Calu3 (cell line): ENCODE measurements at places on chromosomes 5 and 9.

DNA sequence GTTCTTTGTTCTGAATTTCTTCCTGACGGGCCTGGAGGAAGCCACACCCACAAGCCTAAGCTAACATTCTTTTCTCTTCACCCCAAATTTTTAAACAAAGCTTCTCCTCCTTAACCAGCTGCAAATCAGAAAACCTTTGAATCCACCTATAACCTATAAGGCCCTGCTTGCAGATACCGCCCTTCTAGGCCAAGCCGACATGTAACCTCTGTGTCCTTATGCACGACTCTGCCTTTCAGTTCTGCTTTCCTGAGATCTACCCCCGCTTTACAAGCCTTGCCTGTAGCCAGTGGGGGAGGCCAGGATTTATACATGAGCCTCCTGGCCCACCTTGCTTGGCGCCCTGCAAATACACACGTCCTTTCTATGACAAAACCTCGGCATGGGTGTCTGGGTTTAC is 19.3 kb downstream of the BRD9 start:
- no peak overlapping the region for H3K27ac ChIP-seq
- H3K36me3 ChIP-seq: peaks cover 61% of the 10 kb centered on the region
- H3K27me3 ChIP-seq: no peaks in the 10 kb centered on the region
- no peak overlapping the region for H3K4me3 ChIP-seq
- H3K4me1 ChIP-seq: no peaks in the 10 kb centered on the region
- DNase-seq: no peak

DNA sequence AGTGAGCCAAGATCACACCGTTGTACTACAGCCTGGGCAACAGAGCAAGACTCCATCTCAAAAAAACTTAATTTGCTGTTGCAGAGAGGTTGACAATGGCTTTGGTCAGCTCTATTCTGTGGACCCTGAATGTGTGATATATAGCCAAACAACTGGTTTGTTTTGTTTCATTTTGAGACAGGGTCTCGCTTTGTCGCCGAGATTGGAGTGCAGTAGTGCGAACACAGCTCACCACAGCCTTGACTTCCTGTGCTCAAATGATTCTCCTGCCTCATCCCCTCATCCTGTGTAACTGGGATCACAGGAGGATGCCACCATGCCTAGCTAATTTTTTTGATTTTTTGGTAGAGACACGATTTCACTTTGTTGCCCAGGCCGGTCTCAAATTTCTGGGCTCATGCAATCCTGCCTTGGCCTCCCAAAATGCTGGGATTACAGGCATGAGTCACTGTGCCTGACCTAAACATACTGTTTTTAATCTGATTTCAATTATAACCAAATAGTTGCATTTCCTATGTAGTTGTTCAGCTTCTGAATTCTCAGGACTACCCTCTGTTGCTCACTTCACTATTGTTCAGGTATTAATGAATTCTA is 9.8 kb downstream of the RNF183 start:
- H3K27ac ChIP-seq: no peak overlapping the region
- no peak overlapping the region for H3K4me3 ChIP-seq
- H3K36me3 ChIP-seq: no peaks in the 10 kb centered on the region
- no peak for DNase-seq
- peaks cover 2% of the 10 kb centered on the region for H3K27me3 ChIP-seq

- no peak for DNase-seq
- H3K36me3 ChIP-seq: peaks cover 2% of the 10 kb centered on the region
- H3K4me1 ChIP-seq: peaks cover 4% of the 10 kb centered on the region
These were observed 5.5 kb upstream of the SPATA6L start for GRCh38 chr9:4671737-4672136.

DNA sequence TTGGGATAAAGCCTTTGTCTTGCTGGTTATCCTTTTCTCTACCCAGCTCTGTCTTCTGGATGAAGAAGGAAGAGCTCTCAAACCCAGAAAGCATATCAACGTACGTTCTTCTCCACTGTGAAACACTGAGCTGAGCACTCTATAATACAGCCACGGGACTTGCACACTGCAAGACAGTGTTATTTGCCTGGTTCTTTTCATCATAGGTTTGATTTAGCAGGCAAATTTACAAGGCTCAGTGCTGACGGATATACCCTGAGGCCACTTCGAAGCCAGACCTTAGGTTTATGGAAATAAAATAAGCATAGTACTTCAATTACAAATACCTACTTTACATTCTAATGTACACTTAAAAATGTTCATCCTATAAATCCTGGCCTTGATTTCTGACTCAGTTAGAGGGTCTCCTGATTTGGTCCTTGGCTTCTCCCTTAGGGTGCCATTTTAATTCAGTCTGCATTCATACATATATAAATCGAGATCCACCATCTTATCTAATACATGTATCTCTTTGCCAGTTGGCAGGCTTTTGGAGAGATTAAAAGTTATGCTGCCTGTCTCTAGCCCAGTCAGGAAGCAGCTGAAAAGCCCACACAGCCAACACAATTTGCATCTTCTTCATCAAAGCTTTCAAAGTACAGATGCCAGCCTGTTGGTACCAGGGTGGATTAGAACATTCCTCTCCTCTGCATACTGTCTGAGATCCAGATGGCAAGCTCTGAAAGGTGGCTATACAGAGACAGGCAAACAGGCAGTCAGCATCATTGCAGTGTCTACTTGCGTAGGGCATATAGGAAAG is 194.4 kb downstream of the DEPDC1B start:
- H3K27me3 ChIP-seq: peaks cover 7% of the 10 kb centered on the region
- no peak overlapping the region for H3K27ac ChIP-seq
- no peak for DNase-seq
- H3K4me3 ChIP-seq: no peak overlapping the region
- H3K4me1 ChIP-seq: no peaks in the 10 kb centered on the region

- no peak overlapping the region for H3K27ac ChIP-seq
- no peaks in the 10 kb centered on the region for H3K27me3 ChIP-seq
- H3K36me3 ChIP-seq: peaks cover 56% of the 10 kb centered on the region
- H3K4me1 ChIP-seq: peaks cover 12% of the 10 kb centered on the region
- no peak overlapping the region for H3K4me3 ChIP-seq
These were observed 30.2 kb downstream of the SREK1 start for GRCh38 chr5:66174338-66174737.

DNA sequence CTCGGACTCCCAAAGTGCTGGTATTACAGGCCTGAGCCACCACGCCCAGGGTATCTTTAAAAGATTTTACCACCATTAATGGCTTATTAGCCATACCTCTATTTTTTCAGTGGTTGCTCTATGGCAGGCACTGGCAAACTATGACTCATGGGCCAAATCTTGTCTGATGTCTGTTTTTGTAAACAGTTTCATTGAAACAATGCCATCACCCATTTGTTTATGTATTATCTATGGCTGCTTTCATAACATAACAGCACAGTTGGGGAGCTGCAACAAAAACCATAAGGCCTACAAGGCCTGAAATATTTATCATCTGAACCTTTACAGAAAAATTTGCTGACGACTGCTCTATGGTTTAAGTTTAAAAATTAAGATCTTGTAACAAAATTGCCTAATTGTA is 66.8 kb downstream of the SLC38A9 start:
- no peak for DNase-seq
- H3K4me3 ChIP-seq: no peak overlapping the region
- H3K4me1 ChIP-seq: no peaks in the 10 kb centered on the region
- H3K27me3 ChIP-seq: no peaks in the 10 kb centered on the region
- no peaks in the 10 kb centered on the region for H3K36me3 ChIP-seq

DNA sequence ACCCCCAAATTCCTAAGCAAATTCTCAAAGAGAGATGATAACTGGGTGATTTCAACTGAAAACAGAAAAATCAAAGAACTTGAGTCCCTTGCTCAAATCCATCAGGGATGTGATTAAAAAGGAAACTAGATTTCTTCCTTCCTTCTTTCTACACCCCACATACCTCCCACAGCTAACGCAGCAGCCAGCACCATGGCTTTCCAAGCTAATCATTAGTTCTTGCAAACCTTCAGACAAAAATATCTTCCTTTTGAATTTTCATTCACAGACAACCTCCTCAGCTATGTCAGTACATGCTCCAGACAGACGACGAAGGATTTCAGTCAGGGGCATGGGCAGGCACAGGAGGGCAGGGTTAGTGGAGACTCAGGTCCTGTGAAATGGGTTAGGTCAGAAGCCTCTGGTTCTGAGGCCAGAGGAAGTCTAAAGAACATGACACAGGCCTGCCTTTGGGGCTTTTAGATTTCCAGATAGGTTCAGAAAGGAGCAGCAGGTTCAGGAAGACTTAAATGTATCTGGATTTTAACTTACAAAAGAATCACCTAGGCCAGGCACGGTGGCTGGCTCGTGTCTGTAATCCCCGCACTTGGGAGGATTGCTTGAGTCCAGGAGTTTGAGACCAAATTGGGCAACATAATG is 173.7 kb upstream of the NFIB start:
- H3K27me3 ChIP-seq: no peaks in the 10 kb centered on the region
- H3K27ac ChIP-seq: no peak overlapping the region
- H3K36me3 ChIP-seq: no peaks in the 10 kb centered on the region
- no peaks in the 10 kb centered on the region for H3K4me1 ChIP-seq
- no peak overlapping the region for H3K4me3 ChIP-seq

GRCh38 chr5:176697934-176698538 is 50.8 kb downstream of the TSPAN17 start:
- DNase-seq: no peak
- no peak overlapping the region for H3K4me3 ChIP-seq
- H3K27me3 ChIP-seq: peaks cover 78% of the 10 kb centered on the region
- H3K36me3 ChIP-seq: peaks cover 4% of the 10 kb centered on the region
- H3K27ac ChIP-seq: no peak overlapping the region

GRCh38 chr5:146698651-146699050 is 179.9 kb downstream of the PPP2R2B start:
- H3K27ac ChIP-seq: no peak overlapping the region
- H3K27me3 ChIP-seq: no peaks in the 10 kb centered on the region
- no peak for DNase-seq
- H3K4me3 ChIP-seq: no peak overlapping the region
- H3K4me1 ChIP-seq: peaks cover 3% of the 10 kb centered on the region
- H3K36me3 ChIP-seq: no peaks in the 10 kb centered on the region

DNA sequence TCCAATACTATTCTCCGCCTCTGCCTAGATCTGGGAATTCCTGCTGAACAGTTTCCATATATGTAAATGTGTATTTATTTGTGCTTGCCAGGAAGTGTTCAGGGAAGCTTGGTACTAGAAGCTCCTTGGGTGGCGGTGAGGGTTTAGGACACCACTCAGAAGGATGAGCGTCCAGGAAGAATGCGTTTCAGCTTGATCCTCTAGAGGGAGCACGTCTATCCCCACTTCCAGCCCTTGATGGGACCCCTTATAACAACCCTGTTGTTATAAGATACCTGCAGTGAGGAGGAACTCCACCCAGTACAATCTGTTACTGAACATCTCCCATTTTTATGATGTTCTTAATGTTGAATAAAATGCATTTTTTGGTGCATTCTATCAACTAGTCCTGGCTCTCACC is 88.9 kb downstream of the CYFIP2 start:
- no peak overlapping the region for H3K4me3 ChIP-seq
- H3K4me1 ChIP-seq: no peaks in the 10 kb centered on the region
- DNase-seq: no peak
- no peaks in the 10 kb centered on the region for H3K36me3 ChIP-seq

DNA sequence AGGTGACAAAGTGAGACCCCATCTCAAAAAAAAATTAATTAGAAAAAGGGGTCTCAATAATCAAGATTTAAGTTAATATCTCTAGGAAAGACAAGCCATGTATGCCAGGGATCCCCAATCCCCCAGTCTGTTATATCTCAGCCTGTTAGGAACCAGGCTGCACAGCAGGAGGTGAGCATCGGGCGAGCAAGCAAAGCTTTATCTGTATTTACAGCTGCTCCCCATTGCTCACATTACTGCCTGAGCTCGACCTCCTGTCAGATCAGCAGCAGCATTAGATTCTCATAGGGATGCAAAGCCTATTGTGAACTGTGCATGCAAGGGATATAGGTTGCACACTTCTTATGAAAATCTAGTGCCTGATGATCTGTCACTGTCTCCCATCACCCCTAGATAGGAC is 116.8 kb downstream of the TARS1 start:
- no peaks in the 10 kb centered on the region for H3K27me3 ChIP-seq
- no peaks in the 10 kb centered on the region for H3K36me3 ChIP-seq
- no peak for DNase-seq
- H3K27ac ChIP-seq: no peak overlapping the region

DNA sequence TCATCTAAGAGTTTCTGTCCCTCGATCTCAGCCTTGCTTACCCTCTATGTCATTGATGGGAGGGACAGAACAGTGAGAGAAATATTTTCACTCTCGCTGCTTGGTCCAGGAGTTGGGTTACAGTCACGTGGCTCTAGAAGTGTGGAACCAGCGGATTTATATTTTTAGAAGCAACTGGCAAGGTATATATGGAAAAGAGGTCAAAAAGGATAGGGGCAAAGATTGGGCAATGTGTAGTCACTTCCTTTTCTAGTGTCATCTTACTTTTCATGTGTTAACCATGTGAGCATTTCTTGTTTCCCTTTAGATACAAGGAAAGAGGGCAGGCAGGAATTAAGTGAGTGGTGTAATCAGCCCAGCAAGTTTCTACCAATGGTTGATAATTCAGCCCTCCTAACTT is 111.5 kb upstream of the ZNF366 start:
- H3K27ac ChIP-seq: no peak overlapping the region
- no peaks in the 10 kb centered on the region for H3K4me1 ChIP-seq
- H3K4me3 ChIP-seq: no peak overlapping the region
- no peaks in the 10 kb centered on the region for H3K36me3 ChIP-seq

DNA sequence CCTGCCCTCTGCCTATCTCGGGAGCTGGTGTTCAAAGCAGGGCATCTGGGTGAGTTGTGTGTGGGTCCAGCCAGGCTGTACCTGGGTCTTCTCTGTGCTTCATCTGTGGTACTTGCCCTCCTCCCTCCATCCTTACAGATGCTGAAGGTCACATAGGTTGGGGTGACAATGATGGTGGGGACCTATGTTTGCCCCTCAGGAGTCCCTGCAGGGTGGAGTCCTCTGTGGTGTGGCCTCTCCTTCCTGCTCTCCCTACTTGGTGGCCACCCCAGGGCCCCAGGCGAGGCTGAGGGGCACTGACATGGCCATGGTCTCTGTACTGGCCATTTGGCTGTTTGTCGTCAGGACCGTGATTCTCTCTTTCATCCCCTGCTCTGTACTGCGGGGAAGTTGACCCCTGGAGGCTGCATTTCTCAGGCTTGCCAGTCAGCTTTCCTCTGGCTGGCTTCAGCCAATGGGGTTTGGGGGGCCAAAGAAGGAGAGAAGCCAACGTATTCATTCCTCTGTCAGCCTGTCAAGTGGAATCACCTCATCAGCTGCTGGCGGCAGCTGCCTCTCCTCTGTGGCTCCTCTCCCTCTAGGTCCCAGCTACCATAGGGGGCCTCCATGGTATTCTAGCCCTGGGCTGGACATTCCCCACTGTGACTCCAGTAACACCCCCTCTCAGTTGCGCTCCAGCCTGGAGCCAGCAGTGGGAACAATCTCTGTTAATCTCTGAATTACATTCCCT is 4.6 kb downstream of the DCANP1 start:
- no peak overlapping the region for H3K27ac ChIP-seq
- no peaks in the 10 kb centered on the region for H3K4me1 ChIP-seq
- no peak for DNase-seq
- H3K27me3 ChIP-seq: peaks cover 57% of the 10 kb centered on the region
- no peak overlapping the region for H3K4me3 ChIP-seq
- H3K36me3 ChIP-seq: peaks cover 4% of the 10 kb centered on the region

GRCh38 chr5:159257629-159258283 is 5.3 kb upstream of the UBLCP1 start:
- H3K36me3 ChIP-seq: peaks cover 5% of the 10 kb centered on the region
- DNase-seq: no peak
- peaks cover 9% of the 10 kb centered on the region for H3K4me1 ChIP-seq
- no peak overlapping the region for H3K27ac ChIP-seq

- H3K4me3 ChIP-seq: no peak overlapping the region
- H3K27ac ChIP-seq: no peak overlapping the region
- no peaks in the 10 kb centered on the region for H3K36me3 ChIP-seq
- H3K27me3 ChIP-seq: no peaks in the 10 kb centered on the region
These were observed 526.4 kb downstream of the NR2F1-AS1 start for GRCh38 chr5:93054424-93055163.
